ENCODE measurements at places on chromosomes 1 and 21.
A peak's percentile ranks its signal among the peaks of the same experiment; 100 is the strongest.

DNA sequence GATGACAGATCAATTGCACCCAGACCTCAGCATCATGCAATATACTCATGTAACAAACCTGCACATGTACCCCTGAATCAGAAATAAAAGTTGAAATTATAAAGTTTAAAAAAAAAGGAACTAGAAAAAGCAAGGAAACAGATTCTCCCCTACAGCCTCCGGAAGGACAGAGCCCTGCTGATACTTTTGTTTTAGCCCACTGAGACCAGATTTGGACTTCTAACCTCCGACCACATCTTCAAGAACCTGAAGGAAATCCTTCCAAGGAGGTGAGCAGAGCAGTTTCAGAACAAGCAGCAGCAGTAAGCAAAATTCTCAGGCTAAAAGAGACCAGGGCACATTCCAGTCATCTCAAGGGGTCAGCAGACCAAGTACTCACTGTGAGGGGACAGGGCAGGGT is 54.5 kb downstream of the TM2D1 start:
- DNase-seq = no peak

DNA sequence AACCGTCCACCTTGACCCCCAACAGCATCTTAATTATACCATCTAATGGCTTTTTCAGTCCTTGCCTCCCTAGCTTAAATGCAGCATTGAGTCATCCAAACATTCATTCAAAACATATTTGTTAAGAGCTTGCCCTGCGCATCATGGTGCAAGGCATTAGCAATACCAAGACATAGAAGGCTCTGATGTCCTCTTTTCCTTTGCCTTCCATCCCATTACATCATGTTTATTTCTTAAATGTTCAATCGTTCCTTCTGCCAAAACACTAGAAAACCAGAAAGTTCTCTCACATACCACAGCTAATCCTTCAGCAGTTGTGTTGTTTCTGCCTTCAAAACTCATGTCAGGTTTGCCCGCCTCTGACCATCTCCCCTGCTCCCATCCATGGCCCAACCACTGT is 29.8 kb upstream of the VTCN1 start:
- no peak for DNase-seq

DNA sequence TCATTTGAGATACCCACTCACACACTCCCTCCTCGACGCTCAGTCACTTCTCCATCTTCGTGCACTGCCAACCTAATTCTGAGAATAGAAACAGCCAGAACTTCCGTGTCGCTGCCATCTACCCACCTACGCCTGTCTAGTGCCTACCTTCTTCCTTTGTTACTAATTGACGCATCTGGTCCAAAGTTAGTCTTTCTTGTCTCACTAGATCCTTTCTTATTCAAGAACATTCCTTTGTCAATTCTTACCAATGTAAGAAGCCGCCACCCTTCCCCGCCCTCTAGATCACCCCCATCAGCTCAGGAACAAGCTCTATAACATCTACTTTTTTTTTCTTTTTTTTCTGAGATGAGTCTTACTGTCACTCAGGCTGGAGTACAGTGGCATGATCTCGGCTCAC is 3.7 kb downstream of the PADI6 start:
- no peak for DNase-seq

DNA sequence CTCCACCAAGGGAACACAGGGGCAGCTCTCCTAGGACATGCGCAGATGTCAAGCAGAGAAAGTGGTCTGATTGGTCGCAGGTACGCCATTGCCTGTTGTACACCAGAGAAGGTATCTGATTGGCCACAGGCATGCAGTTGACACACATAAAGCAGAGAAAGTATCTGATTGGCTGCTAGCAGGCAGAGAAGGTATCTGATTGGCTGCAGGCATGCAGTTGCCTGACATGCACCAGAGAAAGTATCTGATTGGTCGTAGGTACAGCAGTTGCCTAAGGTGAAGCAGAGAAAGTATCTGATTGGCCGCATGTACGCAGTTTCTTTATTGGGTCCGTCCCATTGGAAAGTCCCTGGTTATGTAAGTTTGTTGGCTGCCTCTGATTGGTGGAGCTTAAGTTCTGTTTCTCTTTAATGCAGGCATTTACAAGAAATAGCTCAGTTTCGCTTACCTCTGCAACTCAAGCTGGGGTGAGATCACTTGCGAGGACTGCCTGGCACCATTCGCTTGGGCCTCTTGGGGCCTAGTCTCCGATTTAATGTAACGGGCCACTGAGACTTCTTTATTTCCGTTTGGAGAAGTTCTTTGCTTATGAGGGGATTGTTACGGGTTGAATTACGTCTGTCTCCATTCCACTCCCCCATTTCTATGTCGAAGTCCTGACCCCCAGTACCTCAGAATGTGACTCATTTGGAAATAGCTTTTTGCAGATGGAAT is 74.2 kb downstream of the SIK1 start:
- peak; percentile 31 for DNase-seq

GRCh38 chr1:202165267-202165941 is 5.0 kb upstream of the PTPN7 start:
- no peak for DNase-seq

DNA sequence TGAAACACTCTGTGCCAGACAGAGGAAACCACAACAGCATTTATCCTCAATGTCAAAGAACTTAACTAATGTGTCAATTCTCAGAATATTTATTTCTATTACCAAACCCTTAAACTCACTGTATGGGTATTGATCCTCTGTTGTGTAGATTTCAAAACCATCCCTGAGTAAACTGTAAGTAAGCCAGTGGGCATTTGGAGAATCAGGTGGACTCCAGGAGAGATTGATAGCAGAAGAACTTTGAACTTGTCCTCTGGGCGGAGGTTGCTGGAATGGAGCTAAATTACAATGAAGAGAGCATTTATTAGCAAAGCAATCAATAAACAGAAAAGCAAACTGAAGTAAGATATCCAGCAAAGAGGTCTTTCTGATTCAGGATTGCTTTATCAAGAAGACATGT is 216.1 kb downstream of the USH2A start:
- DNase-seq = no peak

All from fibroblast of skin of scalp (primary cell).